Stimulated activated CD8-positive, alpha-beta memory T cell treated with anti-CD3 and anti-CD28 coated beads, Interleukin-7, amount 100 ng/mL, for 24 hours (primary cell): ENCODE measurements at places on chromosomes 2 and 18.

- DNase-seq = peak; percentile 71
These were observed 18.7 kb upstream of the DUSP2 start for GRCh38 chr2:96163768-96164429.

- DNase-seq = no peak
These were observed 627 bp downstream of the RNF25 start for GRCh38 chr2:218671097-218671653.

- DNase-seq = no peak
These were observed 36.9 kb downstream of the FAM168B start for GRCh38 chr2:131056204-131056931.

DNA sequence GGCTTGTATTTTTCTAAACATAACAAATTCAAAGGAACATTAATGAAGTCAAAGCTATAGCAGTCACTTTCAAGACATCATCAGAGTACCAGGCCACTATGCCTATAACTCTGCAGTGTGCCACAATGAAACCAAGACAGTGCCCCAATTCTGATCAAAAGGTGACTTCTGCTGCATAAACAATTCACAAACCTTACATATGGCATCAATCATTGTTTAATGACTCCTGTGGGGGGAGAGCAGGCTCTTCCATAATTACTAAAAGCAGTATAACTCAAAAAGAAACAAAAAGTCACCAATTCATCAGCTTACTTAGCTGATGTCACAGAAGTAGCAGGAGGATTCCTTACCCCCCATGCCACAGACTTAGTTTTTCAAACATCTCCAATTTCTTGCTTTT lies 15.5 kb downstream of the LPIN2 start:
- no peak for DNase-seq

DNA sequence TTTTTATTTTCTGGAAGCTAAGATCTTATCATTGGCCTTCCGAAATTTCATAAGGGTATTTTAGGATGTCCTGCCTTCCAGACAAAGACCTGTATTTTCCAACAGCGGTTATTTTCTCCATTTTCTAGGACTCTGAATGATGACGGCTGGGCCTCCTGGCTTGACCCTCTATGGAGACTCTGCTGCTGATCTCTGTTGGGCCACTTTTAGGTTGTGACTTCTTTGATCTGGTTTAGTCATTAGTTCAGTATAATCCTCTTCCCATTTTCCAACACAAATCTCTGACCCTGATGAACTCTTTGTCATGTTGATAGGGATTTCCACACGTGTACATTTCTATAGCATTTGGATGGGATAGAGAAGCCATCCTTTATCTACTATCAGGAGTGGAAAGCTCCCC lies 93.7 kb downstream of the HS1BP3 start:
- no peak for DNase-seq

GRCh38 chr2:7867867-7868266 lies 814.0 kb upstream of the ID2 start:
- no peak for DNase-seq

DNA sequence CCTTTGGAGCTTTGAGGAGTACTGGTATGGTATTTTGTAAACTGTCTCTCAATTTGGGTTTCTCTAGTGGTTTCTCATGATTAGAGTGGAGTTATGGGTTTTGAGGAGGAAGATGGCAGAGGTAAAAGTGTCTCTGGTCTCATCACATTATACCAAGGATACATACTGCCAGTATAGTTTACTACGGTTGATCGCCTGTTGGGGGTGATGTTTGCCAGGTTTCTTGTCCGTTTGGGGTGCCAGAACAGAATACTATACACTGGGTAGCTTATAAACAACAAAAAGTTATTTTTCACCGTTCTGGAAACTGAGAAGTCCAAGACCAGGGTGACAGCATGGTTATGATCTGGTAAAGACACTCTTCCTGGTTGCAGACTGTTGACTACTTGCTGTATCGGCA lies 293.7 kb downstream of the NYAP2 start:
- no peak for DNase-seq

DNA sequence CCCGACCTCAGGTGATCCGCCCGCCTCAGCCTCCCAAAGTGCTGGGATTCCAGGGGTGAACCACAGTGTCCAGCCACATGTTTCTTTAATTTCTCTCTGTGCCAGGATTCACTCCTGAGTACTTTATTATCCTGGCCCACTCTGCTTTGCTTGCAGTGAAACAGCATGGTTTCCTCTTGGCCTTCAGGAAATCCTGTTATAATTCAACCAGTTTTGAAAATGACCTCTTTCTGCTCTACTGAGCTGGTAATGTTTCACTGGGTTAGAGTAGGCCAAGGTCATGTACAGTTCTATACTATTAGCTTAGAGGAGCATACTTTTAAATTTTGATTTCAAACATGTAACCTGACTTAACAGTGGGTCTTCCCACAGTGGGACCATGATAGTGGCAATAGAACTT lies 90.6 kb upstream of the PELI1 start:
- no peak for DNase-seq

DNA sequence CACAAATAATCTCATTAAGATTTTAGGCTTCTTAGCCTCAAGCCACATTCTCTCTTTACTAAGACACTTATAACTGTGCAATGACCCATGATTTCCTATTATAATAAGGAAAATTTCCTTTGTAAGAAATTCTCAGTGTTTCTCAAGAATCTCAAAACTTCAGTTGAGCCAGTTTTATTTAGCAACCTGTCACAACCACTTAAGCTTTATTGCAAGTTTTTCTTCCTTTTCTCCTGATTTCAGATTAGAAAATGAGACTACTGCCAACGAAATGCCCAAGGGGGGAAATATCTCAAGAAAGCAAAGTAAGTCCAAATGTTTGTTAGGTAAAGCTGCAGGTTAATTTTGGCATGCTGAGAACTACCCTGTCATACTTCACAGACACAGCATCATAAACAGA lies 178.5 kb downstream of the THADA start:
- no peak for DNase-seq

- DNase-seq = no peak
These were observed 161.5 kb downstream of the ZNF521 start for GRCh38 chr18:25190472-25190871.

GRCh38 chr2:239532859-239533258 lies 132.0 kb upstream of the HDAC4 start:
- DNase-seq = no peak

GRCh38 chr2:85475799-85476490 lies 57.4 kb downstream of the SH2D6 start:
- no peak for DNase-seq
